H9 (cell line): ENCODE measurements at places on chromosomes 6 and 20. TPM values are rescaled to one million over a fixed set of nuclear protein-coding genes. Genes with fewer than 3 reads are reported as not detected.
A peak's percentile ranks its signal among the peaks of the same experiment; 100 is the strongest.

- DNase-seq, result no peak
Observed at GRCh38 chr6:52310932-52311331, 26.4 kb upstream of the MCM3 start.

DNA sequence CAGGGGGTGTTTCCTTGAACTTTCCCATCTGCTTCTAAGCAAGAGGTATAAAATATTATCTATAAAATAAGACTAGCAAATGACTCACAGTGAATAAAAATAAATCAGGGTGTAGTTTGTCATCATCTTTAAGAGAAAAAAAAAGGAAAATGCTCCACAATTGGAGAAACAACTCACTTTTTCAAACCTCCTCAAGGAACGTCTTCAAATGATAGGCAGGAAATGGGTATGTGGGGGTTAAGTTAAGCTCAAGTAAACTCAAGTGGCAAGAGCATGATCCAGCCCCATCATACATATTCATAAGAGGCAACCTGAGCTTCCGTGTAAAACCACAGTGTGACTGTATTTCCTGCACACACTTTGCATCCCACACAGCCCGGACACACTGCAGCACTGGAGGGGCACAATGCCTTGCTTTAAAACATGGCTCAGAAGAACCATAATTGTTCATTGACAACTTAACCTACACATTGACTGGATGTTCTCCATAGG is 58.5 kb upstream of the CEP85L start:
- DNase-seq, result no peak

DNA sequence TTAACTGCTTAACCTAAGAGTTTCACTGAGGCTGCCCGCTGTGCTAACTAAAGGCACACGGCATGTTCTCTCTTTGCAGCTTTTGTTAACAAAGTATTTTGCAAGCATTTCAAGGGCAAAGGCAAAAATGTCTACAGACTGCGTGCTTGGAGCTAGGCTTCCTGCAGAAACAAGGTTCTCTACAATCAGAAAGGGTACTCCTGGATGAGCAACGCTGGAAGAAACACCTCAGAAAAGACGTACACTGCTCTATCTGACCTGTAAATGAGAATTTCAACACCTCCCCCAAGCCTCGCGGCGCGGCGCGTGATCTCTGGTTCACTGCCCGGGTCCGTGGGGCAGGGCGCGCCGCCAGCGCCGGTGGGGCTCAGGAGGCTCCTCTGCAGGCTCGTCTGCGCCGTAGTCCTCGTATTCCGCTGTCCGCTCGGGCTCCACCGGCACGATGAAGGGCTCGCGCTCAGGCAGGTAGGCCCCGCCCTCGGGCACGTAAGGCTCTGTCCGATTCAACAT is 120.9 kb downstream of the COL12A1 start:
- DNase-seq, result peak; percentile 67

The CST5 gene
- total RNA-seq, result not detected in 2 replicates

The FAM184A gene
- total RNA-seq, result 10.4 and 11.4 TPM in 2 replicates

DNA sequence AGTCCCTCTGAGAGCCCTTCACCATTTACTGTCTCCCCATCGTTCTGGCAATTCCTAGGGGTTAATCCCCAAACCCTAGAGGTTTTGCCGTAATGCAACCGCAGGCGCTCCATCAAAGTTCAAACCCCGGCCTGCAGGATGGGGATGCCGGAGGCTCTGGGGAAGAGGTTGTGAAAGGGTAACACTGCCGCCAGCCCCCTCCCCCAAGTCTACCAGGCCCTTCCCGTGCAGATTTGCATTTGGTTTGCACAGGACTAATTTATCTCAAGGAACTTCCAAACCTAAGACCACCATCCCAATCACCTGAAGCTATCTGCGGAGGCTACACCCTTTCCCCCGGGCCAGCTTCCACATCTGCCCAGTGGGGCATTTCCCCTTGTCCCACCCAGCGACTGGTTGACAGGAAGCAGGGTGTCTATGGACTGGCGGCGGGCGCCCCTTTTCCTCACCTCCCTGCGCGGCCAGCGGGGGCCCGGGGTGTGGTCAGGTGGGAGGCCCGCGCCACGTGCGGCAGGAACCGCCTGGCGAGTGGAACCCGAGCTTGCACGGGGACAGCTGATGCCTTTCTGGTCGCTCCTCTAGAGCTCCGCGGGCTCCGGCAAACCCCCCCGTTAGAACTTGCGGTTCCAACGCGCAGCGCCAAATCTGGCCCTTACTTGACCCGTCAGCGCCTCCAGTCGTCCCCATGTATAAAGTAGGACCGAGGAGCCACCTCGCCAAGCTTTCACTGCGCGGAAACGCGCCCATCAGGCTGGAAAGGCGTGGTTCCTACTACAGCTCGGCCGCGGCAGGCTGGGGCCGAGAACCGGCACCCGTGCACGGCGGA is 9.4 kb upstream of the SLC4A11 start:
- peak; percentile 73 for DNase-seq

- no peak for DNase-seq
Observed at GRCh38 chr6:168703990-168704389, 263.0 kb downstream of the SMOC2 start.

GRCh38 chr6:142731611-142732010 is 213.4 kb downstream of the HIVEP2 start:
- no peak for DNase-seq

GRCh38 chr6:105179244-105180065 is at the start of gene POPDC3:
POPDC3 (minus strand) TSS chr6:105180014; CDS start chr6:105161909, 18,105 bp downstream.
- peak; percentile 70 for DNase-seq

DNA sequence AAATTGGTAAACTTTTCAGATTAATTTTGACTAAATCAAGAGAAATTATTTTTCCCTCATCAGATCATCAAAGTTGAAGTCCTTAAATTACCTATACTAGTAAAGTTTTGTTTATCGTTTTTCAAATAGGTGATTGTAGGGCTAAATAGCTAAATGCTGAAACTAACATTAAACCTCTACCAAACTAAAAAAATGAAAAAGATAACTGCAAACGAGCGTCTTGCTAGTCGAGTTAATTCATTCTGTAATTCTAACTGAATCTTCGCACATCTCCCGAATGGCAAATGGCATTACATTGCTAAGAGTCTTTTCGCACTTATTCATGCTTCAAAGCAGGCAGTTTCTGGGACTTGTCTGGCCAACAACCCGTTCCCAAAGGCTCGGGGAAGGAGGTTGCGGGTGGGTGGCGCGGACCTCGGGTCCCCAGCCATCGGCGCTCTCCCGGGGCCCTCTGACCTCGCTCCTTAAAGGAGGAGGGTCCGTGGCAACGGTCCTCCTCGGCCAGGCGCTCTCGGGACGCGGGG is 43.8 kb downstream of the POPDC3 start:
- DNase-seq, result no peak

The GLP1R gene
- total RNA-seq, result 0.85 and 1.0 TPM in 2 replicates

- DNase-seq, result no peak
Observed at GRCh38 chr20:56945057-56945456, 316.0 kb downstream of the TFAP2C start.

The CST2 gene
- not detected in 2 replicates for total RNA-seq

DNA sequence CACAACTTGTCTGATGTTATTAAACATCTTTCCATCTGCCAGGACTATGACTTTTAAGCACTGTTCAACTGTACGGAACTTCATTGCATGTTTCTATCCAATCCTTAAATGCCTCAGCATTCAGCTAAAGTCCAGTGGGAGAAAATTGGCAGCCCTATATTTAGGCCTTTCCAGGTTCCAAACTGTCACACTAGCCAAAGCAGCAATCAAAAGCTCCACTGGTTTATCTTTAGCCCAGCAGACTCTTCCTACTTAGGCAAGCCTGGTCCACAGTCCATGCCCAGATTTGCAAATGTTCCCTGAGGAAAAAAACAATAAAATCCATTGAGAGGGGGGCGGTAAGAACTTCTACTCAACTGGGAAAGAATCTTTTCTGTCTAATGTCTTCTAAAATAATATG is 349.1 kb upstream of the GJE1 start:
- no peak for DNase-seq

DNA sequence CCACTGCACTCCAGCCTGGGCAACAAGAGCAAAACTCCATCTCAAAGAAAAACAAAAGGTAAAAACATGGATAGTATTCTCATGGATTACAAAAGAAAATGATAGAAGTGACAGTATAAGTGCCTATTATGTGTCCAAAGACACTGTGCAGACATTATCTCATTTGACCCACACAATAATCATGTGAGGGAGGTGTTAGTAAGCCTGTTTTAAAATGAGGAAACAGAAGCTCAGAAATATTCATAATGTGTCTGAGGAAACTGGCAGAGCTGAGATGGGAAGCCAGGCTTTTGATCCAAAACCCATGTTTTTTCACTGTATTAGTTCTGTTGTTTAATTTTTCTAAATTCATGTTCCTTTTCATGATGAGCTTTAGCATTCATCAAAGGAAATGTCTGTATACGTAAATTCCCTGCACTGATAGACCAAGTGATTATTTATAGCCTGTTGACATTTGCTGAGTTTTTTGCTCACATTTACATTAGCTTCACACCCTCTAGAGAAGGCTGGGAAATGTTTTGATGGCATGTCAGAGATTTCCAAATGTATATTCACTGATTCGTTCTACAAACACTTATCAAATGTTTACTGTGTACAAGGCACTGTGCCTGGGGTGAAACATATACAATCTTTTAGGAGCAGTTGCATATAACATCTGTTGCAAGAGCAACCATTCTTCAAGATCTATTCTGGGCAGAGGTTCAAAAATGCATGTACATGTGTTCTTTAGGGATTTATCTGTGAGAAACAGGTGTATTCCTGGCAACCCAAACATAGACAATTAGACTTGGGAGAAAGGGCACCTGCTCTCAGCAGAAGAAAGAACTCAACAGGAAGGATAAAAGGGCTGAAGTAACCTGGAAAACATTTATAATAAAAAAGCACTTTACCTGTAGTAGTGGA is 331.5 kb downstream of the SAMD5 start:
- no peak for DNase-seq

DNA sequence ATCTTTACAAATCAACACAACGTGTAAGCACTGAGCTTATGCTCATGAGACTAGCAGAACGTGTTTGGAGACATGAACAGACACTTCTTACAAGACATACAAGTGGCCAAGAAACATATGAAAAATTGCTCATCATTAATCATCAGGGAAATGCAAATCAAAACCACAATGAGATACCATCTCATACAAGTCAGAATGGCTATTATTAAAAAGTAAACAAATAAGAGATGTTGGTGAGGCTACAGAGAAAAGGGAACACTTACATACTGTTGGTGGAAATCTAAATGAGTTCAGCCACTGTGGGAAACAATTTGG is 327.9 kb upstream of the SOX4 start:
- no peak for DNase-seq

The LAMA5 gene
- total RNA-seq, result 200 and 201 TPM in 2 replicates

- DNase-seq, result no peak
Observed at GRCh38 chr6:12309070-12309469, 18.9 kb downstream of the EDN1 start.

- peak; percentile 51 for DNase-seq
Observed at GRCh38 chr6:122947355-122947754, 48.7 kb upstream of the CLVS2 start.
